C1 segment of cervical spinal cord (tissue), 14 donors: ENCODE measurements at places on chromosomes 13 and 19.

GRCh38 chr13:97911311-97912138 is 42.0 kb upstream of the IPO5 start:
- DNase-seq = no peak

GRCh38 chr13:26460648-26461047 is 96.8 kb upstream of the WASF3 start:
- DNase-seq = no peak

DNA sequence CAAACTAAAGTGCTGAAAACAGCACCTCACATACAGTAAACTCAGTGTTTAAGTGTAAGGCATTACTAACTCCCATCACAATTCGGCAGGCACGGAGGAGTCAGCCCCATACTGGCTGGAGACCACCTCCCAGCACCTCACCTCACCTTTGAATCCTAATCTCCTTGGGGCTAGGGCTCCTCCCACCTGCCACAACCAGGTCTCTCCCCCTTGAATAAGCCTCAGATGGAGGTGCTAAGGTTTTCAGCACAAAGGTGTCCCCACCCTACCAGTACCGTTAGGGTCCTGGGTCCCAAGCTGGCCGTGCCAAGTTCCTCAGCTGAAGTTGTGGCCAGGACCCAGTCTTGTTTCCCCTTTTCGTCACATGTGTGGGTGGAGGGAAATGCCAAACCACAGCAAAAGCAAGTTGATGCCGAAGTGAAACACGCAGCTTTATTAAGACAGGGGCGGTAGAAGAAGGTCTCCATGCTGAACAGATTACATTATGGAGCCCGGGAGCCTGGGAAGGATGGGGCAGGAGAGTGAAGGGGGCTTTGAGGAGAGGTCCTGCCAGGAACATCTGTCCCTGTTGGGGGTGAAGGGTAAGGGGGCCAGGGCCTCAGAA is at the start of gene IGFLR1:
Gene IGFLR1 (minus strand): TSS at position 332 of the 604 bp plus-strand sequence. CDS start 1,272 bp downstream, outside the sequence.
- DNase-seq = no peak

GRCh38 chr13:76903544-76904162 is 17.4 kb upstream of the KCTD12 start:
- DNase-seq = peak; percentile 31

DNA sequence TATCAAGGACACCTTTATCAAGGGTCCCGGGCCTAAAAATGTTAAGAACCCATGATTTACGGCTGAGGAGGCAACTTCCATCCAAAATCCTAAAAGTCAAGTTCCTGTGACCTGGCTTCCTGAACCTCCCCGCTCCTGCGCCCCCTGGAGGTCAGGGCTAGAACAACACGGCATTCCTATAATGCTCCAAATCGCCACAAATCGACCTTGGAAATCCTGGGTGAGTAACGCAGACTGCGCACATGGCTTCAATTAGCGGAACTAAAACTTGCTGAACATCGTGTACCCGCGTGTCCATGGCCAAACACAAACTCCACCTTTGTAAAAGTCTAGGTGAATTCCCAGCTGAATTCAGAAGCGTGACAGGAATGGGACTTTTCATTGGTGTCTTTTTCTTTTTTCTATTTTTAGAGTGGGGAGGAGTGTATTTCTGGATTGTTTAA is 4.3 kb upstream of the C5AR1 start:
- DNase-seq = no peak

- DNase-seq = no peak
Observed at GRCh38 chr19:8137425-8137824, 12.0 kb downstream of the FBN3 start.

DNA sequence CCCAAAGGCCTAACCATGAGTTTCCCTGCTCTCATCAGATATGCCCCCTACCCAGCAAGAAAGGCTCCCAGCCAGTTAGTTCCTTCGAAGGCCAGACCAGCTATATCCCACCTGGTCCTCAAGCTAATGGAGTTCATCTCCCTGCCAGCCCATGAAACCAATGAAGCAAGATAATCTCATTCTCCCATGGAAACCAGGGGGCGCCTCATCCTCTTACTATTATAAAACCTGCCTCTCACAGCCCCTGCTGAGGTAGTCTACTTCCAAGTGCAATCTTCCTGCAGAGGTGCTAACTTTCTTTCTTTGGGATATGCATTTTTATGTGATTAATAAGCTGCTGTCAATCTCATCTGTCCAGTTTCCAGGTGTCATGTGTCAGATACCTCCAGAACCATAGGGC is 34.0 kb upstream of the ZNF573 start:
- DNase-seq = no peak

GRCh38 chr19:18972851-18973250 is 31.8 kb upstream of the HOMER3 start:
- no peak for DNase-seq

- DNase-seq = no peak
Observed at GRCh38 chr19:19385896-19386869, 19.3 kb upstream of the GATAD2A start.

- no peak for DNase-seq
Observed at GRCh38 chr19:40387155-40387554, 2.8 kb downstream of the HIPK4 start.

- no peak for DNase-seq
Observed at GRCh38 chr13:83065108-83065507, 817.2 kb downstream of the SLITRK1 start.

GRCh38 chr19:11475861-11476260 is 5.0 kb downstream of the ELAVL3 start:
- no peak for DNase-seq

- DNase-seq = no peak
Observed at GRCh38 chr13:30529085-30529834, 63.5 kb upstream of the HMGB1 start.

DNA sequence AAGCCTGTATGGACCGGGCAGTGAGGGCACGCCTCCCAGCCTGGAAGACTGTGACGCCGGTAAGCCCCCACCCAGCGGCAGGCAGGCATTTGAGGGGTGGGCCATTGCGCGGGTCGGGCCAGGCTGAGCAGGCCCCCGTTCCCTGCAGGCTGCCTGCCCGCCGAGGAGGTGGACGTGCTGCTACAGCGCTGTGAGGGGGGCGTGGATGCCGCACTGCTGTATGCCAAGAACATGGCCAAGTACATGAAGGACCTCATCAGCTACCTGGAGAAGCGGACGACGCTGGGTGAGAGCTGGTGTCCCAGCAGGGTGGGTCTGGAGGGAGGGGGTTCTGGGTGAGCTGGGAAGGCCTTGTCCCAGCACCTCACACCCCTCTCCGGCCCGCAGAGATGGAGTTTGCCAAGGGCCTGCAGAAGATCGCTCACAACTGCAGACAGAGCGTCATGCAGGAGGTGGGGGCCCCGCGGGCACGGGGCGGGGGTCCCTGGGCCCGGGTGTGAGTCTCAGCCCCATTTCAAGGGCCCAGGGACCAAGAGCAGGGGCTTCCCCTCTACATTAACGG is 7.1 kb downstream of the ARHGAP45 start:
- DNase-seq = no peak

- DNase-seq = no peak
Observed at GRCh38 chr19:1237754-1238368, at the start of gene CBARP. TSS of gene CBARP (minus strand) at chr19:1238005. CDS start at chr19:1236100, 1,905 bp downstream.

DNA sequence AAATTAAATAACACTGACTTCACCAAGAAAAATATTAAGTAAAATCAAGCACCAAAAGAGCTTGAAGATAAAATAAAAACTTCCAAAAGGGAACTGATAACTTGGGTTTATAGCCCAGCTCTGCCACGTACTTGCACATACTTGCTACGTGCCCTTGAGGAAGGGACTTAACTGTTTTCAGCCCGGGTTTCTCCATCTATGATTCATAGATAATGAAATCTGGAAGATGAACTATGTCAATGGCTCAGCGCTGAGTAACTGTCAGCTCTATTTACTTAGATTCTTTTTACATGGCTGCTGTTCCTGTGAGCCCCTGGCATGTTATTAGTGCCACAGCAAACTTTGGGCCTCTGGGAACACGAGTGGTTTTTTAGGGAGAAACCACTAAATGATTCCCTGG is 9.6 kb upstream of the ZC3H13 start:
- no peak for DNase-seq

DNA sequence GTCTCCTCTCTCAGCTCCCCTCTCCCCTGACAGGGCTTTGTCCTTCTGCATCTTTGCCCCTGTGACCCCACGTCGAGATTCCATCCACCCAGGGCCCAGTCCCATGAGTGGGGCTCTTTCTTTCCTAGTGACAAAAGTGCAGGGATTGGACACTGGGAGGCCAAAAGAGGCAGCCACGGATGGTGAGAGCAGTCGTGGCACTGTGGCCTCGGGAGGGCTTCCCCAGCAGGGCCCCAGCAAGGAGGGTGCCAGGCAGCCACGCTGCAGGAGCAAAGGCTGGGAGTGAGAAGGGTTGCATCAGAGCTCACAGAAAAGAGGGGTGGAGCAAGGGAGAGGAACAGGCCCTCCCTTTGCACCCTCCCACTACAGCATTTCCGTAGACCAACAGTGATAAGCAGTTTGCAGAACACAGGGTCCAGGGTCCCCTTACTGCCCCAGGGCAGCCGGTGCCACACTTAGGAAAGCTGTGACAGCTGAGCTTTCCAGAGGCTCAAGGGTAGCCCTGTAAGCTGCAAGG is 4.9 kb downstream of the ZSCAN1 start:
- DNase-seq = no peak

DNA sequence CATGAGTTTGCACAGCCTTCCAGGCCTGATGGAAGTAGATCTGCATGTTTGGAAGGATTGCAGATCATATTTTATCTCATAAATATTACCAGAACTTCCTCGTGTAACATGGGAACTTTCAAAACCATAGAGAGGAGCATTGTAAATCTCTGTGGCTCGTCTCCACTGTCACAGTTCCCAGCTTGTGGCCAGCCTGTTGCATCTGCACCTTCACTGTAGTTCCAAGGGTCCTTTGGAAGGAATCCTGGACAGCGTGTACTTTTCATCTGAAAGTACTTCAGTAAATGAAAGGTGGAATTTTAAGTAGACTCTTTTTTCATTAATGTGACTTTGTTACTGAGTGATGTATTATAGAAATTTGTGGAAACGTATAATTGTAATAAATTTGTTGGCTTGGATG is 105.4 kb downstream of the ATP11A start:
- DNase-seq = no peak

DNA sequence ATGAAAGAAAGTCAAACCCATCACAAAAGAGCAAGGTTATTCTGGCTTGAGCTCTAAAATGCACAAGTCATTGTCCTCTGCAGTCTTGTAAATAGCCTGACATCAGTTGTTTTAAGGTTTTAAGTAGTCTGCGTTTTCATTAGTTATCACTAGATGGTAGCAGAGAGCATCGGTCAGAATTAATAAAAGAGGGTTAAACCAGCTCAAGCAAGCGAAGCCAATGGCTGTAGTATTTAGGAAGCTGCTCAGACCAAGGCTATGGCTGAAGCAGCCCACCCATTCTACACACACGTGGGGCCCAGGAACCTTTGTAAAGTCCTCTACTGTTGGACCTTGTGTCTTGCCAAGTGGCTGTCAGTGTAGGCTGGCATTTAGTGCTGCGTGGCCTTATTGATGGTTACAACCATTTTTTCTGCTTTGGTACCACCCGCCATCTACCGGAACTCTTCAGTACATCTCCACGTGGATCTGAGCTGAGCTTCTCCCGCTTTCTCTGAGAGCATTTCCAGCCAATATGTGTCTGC is 13.3 kb upstream of the ZNF57 start:
- DNase-seq = peak; percentile 21

DNA sequence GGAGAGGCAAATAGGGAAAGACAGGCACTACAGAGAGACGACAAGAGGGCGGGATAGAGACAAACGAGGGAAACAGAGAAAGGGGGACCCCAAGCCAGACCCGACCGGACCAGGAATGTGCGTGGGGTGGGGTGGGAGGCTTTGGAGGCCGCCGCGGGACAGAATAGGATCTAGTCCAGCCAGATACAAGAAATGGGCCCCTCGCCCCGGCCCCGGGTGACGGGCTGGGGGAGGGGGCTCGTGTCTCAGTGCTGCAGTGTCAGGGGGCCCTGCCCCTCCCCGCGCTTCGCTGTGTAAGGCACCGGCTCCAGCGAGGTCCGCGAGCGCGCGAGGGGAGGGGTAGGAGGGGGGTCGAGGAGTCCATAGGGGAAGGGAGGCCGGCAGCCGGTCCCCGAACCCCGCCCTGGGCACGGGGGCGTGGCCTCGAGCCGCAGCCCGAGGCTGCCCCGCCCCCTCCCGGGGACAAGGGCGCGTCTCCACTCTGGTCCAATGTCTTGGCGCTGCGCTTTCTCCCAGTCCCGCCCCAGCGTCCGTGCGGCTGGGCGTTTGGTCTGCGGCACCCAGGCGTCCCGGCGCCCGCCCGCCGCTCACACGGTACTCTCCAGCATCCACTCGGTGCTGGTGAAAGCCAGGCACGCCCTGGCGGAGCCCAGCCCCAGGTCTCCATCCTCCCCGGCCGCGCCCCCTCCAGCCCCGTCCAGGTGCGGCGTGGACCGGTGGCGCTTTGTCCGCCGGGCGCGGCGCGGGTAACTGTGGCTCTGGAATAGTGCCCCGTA is 11.0 kb downstream of the IFNL1 start:
- DNase-seq = no peak

- no peak for DNase-seq
Observed at GRCh38 chr13:33537676-33538075, 252.1 kb upstream of the STARD13 start.

- no peak for DNase-seq
Observed at GRCh38 chr13:52879950-52880741, 31.7 kb upstream of the PCDH8 start.

- no peak for DNase-seq
Observed at GRCh38 chr19:13275016-13275722, 125.0 kb downstream of the IER2 start.

GRCh38 chr19:2511991-2512390 is 36.1 kb downstream of the GADD45B start:
- DNase-seq = no peak

DNA sequence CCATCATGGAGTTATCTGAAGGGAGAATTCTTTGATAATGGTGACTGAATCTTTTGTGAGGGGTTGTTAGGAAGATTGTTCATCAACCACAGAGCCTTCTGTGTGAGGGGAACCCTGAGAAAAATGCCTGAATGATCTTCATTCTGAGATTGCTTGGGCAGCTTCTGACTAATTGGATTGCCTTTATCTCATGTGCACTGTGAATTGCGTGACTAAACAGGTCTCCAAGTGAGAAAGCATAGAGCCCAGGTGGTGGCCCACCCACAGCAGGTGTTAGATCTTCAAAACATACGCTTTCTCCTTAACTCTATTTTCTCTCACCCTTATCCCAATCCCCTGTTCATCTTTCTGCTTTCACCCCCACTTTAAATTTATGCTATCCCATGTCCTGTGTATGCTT is 58.3 kb downstream of the DOCK9 start:
- DNase-seq = no peak

DNA sequence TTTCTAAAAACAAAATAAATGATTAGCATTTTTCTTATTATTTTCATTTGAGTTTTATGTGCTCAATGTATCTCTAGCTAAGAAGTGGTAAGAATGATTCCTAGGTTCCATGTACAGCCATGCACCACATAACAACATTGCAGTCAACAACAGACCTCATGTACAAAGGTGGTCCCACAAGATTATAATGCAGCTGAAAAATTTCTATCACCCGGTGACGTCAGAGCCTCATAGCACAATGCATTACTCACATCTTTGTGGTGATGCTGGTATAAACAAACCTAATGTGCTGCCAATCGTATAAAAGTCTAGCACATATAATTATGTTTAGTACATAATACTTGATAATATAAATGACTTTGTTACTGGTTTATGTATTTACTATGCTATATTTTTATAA is 120.5 kb downstream of the SLC7A1 start:
- no peak for DNase-seq
